ENCODE measurements at places on chromosomes 5 and 9. TPM values are rescaled to one million over a fixed set of nuclear protein-coding genes. Genes with fewer than 3 reads are reported as not detected.

The PPP2R2B gene
- 1.2 TPM for polyA plus RNA-seq

DNA sequence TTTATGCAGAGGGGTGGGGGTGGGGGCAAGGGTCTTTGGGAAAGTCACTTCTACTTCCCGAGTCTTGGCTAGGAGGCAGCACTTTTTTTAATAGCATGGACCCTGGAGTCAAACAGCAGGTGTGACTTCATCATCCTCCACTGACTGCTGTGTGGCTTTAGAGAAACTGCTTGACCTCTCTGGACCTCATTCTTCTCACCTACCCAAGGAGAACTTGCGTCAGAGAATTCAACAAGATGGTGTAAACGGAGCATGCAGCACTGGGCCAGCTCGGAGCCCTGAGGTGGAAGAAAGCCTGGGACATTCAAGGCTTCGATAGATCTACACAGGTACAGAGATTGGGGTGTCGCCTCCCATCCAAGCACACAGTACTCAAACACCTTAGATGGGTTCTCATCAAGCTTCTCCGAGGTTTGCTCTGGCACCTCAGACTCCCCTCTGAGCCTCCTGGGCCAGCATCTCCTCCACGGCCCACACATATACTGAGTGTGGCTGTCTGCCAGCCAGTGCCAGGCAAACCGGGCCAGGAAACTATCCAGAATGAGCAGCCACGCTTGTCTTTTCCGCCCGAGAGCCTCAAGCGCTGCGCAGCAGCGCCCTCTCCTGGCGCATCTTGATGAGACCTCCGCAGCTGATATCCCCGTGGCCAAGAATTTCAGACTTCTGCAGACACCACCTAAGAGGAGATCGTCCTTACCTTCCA lies 4.6 kb upstream of the SLC25A48 start:
- peak; percentile 80 for DNase-seq

GRCh38 chr5:99025298-99026045 lies 96.7 kb upstream of the CHD1 start:
- DNase-seq = no peak

DNA sequence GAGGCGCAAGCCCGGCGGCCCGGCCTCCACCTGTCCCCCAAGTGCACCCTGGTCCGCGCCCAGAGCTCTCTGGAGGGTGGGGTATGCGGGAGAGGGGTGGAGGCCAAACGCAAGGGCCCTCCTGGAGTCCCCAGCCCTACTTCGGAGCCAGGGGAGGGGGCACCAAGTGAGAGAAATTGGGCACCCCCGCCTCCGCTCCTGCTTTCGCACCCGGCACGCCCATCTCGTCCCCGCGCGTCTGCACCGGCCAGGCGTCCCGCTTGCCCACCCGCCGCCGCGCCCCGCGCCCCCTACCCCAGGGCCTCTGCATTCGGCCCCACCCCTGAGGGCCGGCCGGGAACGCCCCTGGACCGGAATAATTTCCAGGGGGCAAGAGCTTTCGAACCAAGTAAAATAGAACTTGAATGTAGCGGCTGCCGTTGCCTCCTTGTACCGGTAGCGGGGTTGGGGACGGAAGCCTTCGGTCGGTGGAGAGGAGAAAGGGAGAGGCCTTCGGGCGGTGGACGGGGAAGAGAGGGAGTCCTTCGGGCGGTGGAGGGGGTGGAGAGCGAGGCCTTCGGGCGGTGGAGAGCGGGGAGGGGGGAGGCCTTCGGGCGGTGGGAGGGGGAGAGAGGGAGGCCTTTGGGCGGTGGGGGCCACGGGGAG lies 694 bp upstream of the PHPT1 start:
- no peak for DNase-seq
